ENCODE measurements at places on chromosomes 7 and 10.

DNA sequence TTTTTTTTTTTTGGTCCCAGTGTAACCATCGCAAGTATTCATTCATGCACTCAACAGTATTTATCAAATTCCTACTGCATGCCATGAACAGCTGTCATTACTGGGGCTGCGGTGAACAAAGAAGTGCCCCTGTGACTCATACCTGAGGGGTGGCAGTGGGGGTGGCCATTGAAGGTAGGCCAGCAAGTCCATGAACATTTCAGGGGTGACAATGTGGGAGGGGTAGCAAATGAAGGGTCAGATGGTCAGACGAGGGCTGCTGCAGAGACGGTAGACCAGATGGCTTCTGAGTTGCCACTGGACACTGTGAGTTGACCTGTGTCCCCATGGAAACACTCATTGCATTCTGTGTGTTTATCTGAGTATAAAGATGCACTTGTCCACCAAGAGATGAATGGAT is 92.5 kb upstream of the PITRM1 start:
- no peak for DNase-seq

- no peak for DNase-seq
Observed at GRCh38 chr7:38398725-38399321, 125.4 kb upstream of the TARP start.

DNA sequence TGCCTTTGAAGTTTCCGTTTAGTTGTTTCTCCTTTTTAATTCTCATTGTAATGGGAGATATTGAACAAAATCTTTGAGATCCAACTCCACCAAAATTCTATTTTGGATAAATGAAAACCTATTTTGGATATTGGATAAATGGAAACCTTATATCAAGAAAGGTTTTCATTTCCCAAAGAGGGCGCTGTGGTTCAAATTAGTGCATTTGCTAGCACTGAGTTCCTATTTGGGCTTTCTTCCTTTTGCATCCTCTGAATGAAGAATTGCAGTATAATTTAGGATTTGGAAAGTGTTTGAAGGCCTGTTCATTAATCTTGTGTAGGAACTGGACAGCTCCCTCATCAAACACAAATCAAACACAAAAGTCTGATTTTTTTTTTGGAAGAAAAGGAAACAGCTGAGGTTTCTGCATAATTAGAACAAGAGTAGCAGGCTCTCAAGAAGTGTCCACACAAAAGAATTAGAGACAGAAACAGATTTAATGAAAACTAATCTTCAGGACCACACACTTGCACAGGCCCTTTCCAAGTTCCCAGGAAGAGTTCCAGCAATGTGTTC is 80.8 kb upstream of the KLF14 start:
- no peak for DNase-seq

DNA sequence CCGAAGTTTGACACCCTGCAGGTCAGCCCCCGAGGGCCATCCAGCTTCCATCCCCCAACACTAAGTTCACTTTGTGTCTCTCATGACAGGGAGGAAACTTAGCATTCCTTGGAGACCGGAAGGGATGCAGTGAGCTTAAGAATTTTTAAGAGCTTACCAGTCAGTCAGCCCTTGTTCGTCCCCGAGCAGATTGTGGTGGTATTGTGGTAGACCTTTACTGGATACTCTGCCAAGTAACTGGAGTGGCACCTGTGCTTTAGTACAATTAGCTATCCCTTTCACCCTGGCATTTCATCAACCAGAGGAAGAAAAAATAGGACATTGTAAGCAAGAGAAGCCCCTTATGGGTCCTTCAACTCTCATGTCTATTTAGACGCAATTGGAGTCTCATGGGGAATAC is 74.8 kb downstream of the NSUN6 start:
- no peak for DNase-seq

GRCh38 chr10:123359539-123359938 is 205.3 kb downstream of the BUB3 start:
- DNase-seq = no peak

- no peak for DNase-seq
Observed at GRCh38 chr7:48337012-48337621, 165.9 kb downstream of the ABCA13 start.

DNA sequence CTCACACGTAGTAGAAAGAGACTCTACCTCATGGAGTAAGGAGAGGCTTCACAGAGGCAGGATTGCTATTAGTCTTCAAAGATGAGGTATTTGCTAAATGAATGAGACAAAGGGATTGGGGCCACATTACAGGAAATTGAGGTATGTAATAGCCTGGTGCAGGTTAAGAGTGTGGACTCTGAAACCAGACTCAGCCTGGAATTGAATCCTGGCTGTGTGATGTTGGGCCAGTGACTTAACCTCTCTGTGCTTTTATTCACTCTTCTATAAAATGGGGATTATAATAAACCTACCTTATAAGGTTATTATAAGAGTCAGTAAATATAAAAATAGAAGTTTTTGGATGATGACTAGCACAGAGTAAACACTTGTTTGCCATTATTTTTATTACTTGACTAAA is 64.7 kb upstream of the ATRNL1 start:
- no peak for DNase-seq

GRCh38 chr10:97154162-97154561 is 31.6 kb downstream of the SLIT1 start:
- no peak for DNase-seq

DNA sequence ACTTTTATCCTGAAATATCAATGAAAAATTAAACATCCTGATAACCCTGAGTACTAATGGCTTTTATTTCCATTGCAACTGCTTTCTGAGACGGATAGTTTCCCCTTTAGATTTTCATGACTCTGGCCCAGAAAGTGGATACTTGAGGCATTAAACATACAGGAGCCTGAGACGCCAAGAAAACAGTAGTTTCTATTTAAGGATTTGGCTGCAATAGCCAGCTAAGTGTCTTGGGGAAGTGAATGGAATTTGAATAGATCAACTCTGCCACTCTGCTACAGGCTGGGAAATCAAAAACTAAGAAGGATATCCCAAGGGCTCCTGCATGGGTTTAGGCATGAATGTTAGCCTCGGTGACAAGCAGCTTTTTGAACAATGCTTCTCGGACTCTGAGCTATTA is 24.7 kb upstream of the GPAM start:
- no peak for DNase-seq

DNA sequence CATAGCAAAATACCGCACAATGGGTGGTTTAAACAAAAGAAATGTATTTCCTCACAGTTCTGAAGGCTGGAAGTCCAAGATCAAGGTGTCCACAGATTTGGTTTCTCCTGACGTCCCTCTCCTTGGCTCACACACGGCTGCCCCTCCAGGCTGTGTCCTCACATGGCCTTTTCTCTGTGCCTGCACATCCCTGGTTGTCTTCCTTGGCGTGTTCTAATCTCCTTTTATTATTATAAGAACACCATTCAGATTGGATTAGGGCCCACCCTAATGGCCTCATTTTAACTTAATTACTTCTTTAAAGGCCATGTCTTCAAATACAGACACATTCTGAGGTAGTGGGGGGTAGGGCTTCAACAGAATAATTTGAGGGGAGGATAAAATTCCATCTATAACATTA is 87.9 kb downstream of the FZD1 start:
- no peak for DNase-seq

DNA sequence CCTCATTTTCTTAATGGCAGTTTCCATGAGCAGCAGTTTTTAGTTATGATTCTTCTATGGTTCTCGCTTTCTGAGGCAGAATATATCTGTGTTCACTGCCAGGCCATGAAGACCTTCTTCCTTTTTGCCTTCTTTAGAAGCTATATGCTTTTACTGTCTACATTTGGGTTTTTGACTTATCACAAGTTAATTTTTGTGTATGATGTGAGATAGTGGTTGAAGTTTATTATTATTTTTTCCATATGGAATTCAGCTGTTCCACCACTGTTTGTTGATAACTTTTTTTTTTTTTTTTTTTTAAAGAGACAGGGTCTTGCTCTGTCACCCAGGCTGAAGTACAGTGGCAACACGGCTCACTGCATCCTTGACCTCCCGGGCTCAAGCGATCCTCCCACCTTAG is 44.5 kb downstream of the INPP5A start:
- DNase-seq = no peak

- DNase-seq = no peak
Observed at GRCh38 chr7:142880876-142881505, 4.6 kb downstream of the TRPV6 start.

DNA sequence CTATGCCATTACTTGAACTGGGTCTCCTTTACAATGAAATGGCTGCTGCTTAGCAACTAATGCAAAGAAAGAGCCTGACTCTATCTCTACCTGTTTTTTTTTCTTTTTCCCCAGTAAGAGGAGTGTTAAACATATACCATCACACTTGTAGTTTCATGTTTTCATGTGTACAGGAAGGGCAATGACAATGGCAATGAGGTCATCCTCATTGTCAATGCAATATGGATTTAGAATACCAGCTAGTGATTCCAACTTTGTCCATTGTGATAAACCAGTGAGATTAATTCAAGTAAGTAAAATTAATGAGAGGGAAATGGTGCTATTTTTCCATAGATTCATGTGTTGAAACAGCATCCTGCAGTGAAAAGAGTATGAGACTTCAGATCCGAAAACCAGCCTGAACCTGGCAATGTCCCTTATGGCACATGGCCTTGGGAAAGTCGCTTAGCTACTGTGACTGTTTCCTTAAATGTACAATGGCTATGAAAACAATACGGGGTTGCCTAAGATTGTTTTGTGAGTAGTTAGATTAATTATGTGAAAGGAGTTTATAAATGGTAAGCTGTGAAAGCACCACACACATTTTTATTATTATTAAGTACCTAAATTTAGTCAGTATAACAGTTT is 11.2 kb downstream of the DGKI start:
- DNase-seq = no peak

- no peak for DNase-seq
Observed at GRCh38 chr10:3464760-3465405, 292.3 kb upstream of the PITRM1 start.

GRCh38 chr10:70891627-70892026 is 3.3 kb upstream of the PCBD1 start:
- no peak for DNase-seq

DNA sequence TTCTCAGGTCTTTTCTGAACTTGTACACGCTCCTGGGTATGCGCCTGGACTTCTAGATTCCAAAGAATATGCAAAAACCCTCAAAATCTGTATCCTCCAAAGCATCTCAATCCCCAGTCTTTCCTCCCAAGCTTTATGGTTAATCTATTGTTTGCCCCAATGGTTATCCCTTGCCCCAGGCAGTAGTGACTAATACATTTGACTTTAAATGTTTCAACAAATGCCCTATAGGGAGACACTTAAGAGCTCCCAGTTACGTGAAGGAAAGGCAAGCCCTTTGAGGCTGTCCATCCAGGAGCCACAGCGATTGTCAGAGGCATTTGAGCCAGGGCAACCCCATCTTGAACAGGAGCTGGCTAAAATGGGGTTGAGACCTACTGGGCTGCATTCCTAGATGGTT is 12.7 kb upstream of the FOXL3 start:
- no peak for DNase-seq

DNA sequence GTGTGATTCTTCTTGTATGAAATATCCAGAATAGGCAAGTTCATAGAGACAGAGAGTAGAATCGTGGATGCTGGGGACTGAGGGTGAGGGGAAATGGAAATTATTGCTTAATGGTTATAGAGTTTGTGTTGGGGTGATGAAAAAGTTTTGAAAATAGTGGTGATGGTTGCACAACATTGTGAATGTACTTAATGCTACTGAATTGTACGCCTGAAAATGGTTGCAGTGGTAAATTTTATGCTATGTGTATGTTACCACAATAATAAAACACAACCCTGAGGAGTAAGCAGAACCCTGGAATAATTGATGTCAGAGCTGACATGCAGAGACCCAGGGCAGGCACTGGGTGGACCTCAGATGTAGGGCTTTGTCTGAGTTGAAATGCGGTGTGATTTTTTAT is 57.6 kb downstream of the TACR2 start:
- DNase-seq = peak; percentile 71

- no peak for DNase-seq
Observed at GRCh38 chr10:49596493-49596809, 13.7 kb upstream of the SLC18A3 start.

DNA sequence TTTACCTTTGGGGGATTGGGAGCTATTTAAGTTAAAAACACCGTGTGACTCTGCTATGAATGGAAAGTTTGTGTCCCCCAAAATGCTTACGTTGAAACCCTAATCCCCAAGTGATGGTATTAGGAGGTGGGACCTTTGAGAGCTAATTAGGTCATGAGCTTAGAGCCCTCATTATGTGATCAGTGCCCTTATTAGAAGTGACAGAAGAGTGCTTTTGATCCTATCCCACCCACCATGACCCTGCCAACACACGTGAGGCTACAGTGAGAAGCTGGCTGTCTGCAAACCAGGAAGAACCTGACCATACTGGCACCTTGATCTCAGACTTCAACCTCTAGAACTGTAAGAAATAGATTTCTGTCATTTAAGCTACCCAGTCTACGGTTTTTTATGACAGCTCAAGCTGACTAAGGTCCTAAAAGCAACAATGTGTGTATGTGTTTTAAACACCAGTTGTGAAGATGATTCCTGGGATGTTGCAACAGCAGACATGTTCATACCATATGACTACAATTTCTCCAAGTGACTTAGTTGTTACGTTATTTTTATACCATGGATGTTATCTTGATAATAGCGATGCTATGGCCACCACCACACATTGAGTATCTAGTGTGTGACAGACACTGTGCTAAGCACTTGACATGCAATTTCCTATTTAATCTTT is 124.4 kb downstream of the PIP4K2A start:
- no peak for DNase-seq

GRCh38 chr10:83012866-83013265 is 1126.4 kb upstream of the GHITM start:
- DNase-seq = no peak

DNA sequence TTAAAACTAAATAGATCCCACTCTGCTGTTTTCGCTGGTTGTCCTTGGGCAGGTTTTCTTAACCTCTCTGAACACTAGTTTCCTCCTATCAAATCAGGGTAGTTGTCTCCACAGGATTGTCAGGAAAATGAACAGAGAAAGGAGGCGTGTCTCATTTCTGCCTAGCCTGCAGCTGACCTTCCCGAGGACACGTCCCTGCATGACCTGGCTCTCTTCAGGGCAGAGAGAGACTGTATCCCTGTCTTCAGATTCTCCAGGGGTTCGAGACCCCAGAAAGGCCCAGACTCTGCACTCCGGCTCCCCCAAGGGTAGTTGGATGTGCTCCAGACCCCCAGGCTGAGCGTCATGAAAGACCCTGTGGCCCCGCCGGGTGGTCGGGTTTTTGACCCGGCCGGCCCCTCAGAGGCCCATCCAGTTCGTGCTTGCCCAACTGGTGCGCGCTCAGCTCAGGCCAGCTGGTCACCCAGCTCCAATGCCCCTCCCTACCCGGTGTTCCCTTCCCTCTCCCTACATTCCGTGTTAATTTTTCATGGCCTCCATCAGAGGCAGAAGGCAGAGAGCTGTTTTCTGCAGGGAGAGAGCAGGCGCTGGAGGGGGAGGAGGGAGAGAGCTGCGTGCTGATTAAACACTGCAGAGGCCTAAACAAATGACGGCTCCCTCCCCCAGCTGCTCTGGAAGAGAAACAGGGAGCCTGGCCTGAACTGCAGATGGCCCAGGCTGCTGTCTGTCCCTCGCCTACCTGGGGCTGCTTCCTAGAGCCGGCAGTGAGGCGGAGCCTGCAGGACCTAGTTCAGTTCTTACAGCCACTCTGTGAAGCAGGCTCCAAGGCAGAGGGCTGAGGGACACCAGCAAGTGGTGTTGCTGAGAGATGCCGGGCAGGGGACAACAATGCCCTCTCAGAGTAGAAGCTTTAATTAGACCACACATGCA is 86.2 kb upstream of the PPIF start:
- DNase-seq = no peak

- DNase-seq = no peak
Observed at GRCh38 chr10:63605197-63605967, 84.2 kb downstream of the REEP3 start.

All from SIG-M5 (cell line).